ENCODE measurements at places on chromosomes 11 and 22.

DNA sequence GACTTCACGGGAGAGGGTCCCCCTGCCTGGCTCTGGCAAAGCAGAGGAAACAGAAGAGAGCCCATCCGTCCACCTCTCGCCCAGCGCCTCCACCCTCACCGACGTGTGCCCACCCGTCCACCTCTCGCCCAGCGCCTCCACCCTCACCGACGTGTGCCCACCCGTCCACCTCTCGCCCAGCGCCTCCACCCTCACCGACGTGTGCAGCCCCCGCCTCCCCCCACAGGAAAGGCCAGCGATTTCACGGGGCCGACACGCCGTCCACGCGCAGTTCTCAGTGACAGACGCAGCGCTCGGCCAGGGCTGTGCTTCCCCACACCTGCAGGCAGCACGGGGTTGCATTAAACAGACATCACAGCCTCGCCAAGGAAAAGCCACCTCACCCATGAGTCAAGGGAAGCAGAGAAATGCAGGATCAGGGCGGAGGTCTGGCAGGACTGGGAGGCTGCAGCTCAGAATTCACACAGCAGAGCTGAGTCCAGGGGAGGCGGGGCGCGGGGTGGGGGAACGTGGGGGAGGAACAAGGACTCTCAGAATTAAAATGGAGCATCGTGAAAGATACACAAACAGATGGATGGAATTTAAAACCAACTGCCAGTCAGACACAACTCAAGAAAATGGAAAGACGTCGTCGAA is 377.7 kb downstream of the BRD1 start:
- DNase-seq = no peak

GRCh38 chr22:45582236-45582954 is 79.7 kb downstream of the FBLN1 start:
- no peak for DNase-seq

DNA sequence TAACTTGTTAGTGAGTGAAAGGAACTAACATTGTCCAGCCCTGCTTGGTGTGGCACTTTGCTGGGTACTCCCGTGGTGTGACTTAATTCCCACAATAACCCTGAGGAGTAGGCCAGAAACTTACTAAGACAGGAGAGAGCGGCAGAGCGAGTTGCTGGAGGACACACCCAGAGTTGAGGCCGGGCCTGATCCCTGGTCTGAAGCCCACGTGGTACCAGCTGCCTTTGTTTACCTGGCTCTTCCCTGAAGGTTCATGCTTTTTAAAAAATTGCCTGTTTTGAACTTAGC is 594 bp downstream of the MPST start:
- no peak for DNase-seq

DNA sequence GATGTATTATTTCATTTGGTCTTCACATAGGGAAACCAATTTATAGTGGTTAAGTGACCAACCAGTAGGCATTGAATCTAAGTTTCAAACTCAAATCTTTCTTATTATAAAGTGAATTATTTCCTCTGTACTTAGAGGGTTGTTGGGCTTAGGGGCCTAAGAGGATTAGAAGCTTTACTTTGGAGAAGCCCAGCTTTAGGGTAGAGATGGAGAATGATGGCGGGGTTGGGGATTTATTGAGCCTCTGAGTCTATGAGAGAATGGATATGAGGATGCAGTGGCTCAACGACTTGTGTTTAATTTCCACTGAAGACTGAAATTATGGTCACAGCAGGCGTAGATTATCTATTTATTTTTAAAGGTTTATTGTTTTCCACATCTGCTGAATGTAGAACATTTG is 55.5 kb downstream of the CHRDL2 start:
- DNase-seq = no peak

DNA sequence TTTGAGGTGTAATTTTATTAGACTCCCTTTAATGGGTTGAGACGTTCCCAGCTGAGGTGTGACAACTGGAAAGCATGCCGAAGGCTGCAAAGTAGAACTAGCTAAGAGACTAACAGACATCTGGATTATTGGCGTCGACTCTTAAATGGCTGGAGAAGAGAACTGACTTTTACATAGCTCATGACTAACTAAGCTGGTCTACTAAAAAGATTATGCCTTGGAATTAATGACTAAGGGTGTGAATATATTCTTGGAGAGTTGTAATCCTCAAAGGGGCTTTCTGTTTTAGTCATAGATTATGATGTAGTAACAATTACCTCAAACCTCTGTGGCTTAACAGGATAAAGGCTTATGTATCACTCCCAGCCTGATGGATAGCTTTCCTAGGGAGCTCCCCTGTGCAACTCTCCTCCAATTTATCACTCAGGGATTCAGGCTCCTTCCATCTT is 39.5 kb upstream of the SLC5A12 start:
- DNase-seq = no peak

GRCh38 chr11:122149202-122149601 is 33.2 kb upstream of the BLID start:
- no peak for DNase-seq

DNA sequence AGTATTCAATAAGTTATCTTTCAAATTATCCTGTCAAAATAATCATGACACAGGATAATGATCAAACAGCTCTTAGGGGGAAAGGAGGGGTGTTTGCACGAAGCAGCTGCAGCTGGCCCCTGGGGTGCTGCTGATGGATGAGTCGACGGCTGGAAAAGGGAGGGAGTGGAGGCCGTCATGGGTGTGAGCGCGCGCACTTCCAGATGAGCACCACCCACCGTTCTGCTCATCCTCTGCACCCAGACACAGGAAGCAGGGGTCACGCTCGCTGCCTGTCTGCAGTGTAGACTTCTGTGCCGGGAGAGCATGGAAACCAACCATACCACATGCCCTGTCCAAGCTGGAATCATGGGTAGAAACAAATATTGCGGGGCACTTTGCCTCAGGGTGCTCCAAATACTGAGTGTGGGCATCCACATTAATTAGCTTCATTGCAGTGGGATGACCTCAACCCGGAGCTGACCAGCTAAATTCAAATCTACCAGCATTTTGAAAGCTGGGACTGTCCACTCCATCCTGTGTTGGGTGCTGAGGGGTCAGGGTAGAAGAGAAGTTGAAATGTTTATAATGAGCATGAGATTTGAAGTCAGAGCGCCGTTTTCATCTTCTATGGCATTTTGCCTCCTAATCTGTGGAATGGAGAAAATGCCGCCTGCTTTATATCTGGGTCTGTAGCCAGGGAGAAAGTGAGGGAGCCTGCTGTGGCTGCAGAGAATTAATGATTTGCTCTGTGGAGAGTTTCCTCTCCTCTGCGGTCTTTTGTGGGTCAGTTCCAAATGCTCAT is 802.4 kb downstream of the TBC1D22A start:
- DNase-seq = no peak

GRCh38 chr11:7651140-7651551 is 22.2 kb downstream of the CYB5R2 start:
- no peak for DNase-seq

DNA sequence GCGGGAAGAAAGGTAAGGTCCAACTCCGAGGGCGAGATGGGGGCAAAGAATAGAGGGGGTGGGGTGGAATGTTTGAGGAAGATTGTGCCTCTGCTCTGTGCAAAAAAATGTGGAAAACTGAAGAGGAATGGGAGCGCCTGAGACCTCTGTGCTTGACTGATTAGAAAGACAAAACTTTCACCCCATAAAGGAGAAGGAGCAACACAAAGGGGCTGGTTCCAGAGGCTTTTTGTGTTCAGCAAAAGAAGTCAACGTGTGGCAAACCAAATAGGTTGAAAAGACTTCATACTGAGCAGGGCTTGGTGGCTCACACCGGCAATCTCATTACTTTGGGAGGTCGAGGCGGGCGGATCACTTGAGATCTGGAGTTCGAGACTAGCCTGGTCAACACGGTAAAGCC is 50.8 kb downstream of the GRAMD1B start:
- DNase-seq = no peak

- DNase-seq = no peak
Observed at GRCh38 chr11:27976262-27976661, 131.7 kb downstream of the KIF18A start.

DNA sequence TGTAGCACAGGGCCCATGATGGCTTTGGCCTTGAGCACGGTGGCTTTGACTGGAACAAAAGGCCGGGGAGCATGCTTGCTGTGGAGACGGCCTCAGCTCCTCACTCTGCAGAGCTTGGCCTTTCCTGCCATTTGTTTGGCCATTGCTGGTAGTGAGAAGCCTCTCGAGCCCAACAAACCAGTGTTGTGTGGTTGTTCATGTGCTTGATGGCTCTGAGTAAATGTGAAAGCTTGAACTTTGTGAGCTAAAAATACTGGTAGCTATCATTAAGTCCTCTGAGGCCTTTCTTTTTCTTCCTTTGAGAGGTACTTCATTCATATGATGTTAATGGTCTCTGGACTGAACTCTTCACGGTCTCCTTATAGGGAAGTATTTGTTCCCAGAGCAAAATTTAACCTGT is 39.6 kb downstream of the NAT10 start:
- no peak for DNase-seq

Measured in bone marrow (tissue), 2 donors.